ENCODE measurements at places on chromosomes 7 and 10.
A peak's percentile ranks its signal among the peaks of the same experiment; 100 is the strongest.

GRCh38 chr10:132388891-132389432 is 8.0 kb upstream of the PWWP2B start:
- no peak for DNase-seq

DNA sequence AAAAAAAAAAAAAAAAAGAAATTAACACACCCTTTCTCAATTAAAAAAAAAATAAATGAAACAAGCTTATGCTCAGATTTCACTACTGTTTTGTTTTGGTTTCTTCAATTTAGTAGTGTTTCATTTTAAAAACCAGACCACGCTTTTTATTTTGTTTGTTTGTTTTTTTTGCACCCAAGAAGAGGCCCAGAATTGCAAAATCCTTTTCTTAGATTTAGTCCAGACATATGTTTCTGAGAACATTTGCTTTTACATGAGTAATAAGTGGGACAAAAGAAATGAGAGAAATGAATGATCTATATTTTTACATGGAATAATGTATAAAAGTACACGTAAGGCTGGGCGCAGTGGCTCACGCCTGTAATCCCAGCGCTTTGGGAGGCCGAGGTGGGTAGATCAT is 34.5 kb upstream of the CAMK1D start:
- no peak for DNase-seq

DNA sequence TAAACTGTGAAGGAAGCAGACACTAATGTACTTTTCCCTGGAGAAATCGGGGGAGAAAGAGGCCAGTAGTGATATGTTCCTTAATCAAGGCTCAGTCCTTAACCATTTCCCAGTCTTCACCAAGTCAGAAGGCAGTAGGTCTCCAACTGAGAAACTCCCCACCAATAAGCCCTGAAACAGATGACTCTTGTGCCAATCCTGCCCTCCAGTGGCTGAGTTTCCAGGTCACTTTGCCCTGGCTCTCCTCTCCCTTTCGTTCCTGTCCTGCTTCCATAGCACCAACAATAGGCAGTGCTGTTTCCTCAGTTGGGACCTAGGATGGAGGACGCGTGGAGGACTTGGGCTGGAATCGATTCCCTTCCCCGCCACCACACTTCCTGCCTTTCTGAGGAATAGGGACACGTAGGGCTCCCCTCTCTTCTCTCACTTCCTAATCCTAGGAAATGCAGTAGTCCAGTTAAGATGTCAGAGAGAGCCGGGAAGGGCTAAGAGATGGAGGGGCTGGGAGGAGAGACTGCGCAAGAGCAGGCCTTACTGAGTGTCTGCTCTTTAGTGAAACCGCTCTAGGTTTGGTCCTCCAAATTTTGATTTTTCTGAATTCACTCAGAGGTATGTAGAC is 23.4 kb downstream of the ATOH7 start:
- DNase-seq, result peak; percentile 5

DNA sequence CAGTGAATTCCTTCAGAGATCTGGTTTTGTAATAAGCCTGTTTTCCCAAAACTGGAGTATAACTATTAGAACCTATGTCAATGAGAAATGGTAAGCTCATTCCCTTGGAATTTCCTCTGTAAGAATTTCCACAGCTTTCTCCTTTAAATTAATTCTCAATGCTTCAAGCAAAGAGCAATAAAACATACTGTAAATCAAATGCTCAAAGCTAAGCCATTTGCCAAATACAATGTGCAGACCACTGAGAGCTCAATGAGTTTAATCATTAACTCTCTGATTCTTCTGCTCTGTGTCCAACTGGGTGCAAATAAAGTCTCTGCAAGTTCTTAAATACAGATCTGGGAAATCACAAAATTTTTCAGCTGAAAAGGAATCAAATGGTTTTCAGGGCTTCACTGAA is 227.6 kb upstream of the IMMP2L start:
- DNase-seq, result no peak

- DNase-seq, result no peak
Measured at GRCh38 chr7:116280803-116281202, 70.5 kb downstream of the TES start.

GRCh38 chr7:2978408-2978807 is 65.3 kb downstream of the CARD11 start:
- DNase-seq, result peak; percentile 83

GRCh38 chr7:30206491-30206890 is 71.7 kb downstream of the MTURN start:
- DNase-seq, result no peak

GRCh38 chr10:75395066-75395931 is 6.3 kb downstream of the ZNF503 start:
- DNase-seq, result no peak

GRCh38 chr10:92965314-92965713 is 95.3 kb upstream of the CYP26C1 start:
- DNase-seq, result peak; percentile 31

- DNase-seq, result no peak
Measured at GRCh38 chr7:35553519-35553918, 141.4 kb downstream of the HERPUD2 start.

GRCh38 chr10:1187151-1187854 is 131.1 kb downstream of the WDR37 start:
- no peak for DNase-seq

- no peak for DNase-seq
Measured at GRCh38 chr7:13111230-13111629, 423.8 kb downstream of the ARL4A start.

DNA sequence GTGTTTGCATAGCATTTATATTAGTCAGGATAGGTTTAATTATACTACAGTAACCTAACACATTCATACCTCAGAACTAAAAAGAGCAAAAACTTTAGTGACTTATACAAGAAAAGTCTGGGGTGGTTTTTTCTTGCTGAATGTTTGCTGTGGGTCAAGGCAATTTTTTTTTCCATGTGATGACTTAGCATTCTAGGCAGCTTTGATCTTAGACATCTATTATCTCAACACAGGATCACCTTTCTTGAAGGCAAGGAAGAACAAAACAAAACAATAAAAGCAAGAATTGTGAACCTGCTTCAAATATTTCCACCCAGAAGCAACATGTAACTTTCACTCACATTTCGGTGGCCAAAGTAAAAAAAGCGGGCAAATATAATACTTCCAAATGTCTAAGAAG is 20.7 kb upstream of the CBLL1 start:
- no peak for DNase-seq

DNA sequence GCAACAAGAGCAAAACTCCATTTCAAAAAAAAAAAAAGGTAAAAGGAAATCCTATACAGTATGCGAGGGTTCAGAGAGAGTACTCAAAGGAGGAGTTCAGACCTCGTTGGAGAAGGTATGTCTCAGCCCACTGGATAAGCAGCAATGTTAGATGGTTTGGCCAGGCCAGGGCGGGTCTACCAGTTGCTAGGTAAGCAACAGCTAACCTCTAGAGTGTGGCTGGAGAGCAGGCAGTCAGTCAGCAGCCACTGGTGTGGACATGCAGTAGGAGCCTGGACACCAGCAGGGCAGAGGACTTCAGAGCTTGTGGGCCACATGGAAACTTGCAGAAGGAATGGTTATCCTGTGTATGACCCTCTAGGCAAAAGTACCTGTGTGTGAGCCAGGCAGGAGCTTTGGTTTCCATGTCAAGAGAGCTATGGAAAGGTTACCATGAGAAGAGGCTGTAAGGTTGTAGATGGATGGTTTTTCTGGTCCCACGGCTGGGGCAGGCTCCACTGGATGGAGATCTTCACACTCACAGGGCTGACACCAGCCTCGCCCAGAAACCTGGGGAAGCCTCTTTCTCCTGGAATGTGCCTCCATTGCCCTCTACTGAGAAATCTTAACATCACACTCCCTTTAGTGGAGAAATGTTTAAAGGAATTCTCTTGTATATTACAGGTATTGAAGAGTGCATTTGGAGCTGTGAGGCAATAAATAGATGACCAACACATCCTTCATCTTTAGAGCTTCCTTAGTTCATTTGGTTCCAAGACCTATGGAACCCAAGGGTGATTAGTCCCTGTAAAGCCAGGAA is 63.6 kb downstream of the CCDC186 start:
- no peak for DNase-seq

- DNase-seq, result no peak
Measured at GRCh38 chr7:4834601-4835397, 27.0 kb downstream of the PAPOLB start.

DNA sequence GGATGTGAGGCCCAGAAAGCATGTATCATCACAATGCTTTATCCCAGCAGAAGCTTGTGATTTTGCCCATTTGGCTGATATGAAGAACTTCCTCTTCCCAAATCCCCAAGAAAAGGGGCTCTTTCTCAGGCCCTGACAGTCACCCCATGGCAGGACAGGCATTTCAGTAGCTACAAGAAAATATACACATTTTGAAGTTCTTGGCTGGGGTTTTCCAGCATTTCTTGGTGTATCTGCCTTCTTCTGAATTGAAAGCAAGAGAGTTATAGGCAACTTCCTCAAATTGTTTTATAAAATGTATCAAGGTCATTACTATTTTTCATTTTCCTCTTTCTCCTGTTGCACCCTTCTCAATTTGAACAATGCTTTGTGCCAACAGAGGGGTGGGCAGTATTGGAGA is 63.3 kb upstream of the PDLIM1 start:
- DNase-seq, result no peak

- no peak for DNase-seq
Measured at GRCh38 chr10:117476716-117477115, 65.8 kb upstream of the EMX2 start.

GRCh38 chr7:155583636-155584035 is 37.3 kb upstream of the CNPY1 start:
- no peak for DNase-seq

DNA sequence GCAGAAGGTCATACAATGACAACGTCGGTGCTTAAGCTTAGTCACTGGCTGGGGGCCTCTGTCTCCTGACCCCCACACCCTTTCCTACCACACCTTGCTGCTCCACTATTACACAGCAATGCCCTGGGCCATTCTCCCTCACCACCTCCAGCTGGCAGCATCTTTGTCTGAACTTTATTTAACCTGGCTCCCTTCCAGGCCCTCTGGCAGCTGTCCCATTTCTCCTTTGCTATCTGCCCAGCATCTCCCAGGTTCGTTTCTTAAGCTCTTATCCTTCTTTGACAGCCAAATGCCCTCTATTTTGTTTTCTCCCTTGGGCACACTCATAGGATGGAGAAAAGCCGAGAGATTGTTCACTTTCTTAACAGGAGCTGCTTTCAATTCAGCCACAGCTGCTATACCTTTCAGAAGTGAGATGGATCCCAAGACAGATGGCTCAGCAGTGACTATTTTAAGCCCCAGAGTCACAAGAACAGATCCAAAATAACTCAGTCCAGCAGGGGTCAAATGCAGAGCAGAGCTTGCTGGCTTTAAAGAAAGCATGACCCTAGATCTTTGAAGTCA is 1277.1 kb upstream of the AUTS2 start:
- DNase-seq, result no peak

GRCh38 chr7:85516675-85517074 is 329.8 kb upstream of the SEMA3D start:
- no peak for DNase-seq

GRCh38 chr10:3948843-3949242 is 163.8 kb upstream of the KLF6 start:
- peak; percentile 92 for DNase-seq

GRCh38 chr7:156827587-156828203 is 65.3 kb downstream of the LMBR1 start:
- DNase-seq, result no peak

- no peak for DNase-seq
Measured at GRCh38 chr10:29160150-29160617, 128.7 kb upstream of the LYZL1 start.

DNA sequence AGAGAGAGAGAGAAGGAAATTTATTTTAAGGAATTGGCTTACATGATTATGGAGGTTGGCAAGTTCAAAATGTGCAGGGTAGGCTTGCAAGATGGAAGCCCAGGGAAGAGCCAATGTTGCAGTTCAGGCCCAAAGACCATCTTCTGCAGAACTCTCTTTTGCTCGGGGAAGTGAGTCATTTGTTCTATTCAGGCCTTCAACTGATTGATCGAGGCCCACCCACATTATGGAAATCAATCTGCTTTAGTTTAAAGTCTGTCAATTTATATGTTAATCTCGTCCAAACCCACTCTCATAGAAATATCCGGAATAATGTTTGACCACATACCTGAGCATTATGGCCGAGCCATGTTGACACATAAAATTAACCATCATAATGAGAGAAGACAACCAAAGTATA is 113.3 kb upstream of the CXCL12 start:
- no peak for DNase-seq

DNA sequence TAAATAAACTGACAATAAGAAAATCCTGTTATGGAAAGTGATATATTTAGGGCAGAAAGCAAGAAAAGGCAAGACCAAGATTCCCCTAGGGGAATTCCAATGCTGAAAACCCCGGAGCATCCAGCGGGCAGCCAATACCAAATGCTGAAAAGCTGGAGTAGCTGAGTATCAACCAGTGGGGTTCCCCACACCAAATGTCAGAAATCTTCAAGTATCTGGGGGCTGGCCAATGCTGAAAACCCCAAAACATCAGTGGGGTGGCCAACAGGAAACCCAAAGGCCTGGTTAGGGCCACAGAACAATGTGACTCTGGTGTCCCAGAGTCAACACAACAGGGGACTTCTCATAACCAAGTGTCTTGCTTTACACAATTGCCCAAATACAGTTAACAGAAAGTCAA is 271.8 kb upstream of the CACNA2D1 start:
- no peak for DNase-seq

DNA sequence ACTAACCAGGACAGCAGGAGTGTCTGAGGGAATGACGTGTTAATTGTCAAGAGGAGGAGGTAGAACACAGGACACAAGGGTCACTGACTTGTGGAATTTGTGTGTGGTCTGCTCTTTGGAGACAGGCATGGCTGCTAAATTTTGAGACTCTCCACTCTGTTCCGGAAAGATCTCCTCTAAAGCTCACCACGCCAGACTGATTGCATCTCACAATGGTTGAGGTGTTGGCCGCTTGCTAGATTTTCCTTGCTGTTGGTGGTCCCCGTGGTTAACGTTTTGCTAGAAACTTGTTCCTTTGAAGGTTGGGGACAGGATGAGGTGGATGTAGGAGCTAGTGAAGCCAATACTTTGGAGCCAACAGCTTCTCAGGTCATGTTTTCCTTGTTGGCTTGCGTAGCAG is 57.0 kb downstream of the MCMBP start:
- DNase-seq, result no peak

DNA sequence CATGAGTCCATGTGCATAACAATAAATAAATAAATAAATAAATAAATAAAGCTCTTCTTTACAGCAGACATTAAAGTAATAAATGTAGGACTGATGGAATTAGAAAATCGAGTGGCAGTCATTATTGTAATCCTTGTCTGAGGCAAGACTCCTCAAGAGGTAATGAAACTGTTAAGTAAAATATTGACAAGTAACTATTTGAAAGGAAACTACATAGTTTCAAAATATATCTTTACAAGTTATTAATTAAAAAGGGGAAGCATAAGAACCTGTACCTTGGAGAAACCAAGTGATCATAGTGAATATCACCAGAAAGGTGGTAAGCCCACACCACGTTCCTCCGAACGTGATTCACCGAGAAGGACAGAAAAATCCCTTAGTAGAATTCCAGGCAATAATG is 285.6 kb upstream of the SORCS1 start:
- no peak for DNase-seq

DNA sequence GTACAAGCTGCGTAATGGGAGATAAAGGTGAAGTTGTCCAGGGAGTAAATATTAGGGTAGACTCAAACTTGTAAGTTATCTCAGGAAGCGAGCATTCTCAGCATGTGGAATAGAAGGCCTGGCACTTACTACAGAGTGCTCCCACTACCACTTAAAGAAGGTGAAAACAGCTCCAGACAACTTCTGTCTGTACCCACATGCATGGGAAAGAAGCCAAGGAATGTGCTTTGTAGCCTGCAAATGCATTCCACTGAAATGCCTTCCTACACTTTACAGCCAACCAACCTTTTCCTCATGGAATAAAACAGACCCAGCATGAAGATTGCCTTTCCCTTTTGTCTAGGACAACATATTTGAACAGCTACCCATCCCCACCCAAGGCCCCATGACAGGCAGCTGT is 45.4 kb upstream of the NPSR1 start:
- no peak for DNase-seq
